ENCODE measurements at places on chromosomes 2 and 18.

DNA sequence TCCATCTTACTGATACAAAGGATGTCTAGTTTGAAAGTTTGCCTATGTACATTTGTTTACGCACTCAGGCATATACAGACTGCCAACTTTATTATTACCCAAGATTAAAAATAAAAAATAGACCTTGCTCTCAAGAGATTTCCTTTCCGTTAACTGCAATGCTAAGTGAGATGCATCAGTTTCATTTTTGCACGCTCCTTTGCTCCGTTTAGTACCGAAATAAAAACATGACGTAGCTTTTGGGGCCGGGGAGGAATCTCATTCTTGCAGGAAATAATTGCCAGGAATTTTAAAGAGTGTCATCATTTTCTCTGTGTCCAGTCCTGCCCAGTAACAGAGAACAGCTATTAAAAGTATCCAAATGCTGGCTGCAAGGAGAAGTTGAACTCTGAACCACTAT, 169.5 kb downstream of the SLC8A1 start:
- no peak for DNase-seq

DNA sequence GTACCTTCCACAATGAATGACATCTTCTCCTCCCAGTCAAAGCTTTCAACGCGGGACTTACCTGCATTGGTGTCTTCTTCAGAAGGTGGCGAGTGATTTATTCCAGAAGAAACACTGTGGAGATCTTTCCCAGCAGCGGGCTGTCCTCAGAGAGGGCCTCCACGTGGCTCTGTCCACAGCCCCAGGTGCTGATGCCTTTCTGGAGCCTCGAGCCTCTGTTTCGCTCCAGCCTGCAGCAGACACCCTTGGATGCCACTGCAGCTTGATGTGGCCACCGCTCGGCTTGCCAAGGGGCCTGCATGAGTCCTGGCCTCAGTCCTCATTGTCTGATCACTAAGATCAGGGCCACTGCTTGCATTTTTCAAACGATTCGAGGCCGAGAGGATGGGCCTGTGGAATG, 46.6 kb upstream of the GALR1 start:
- DNase-seq = no peak

GRCh38 chr2:202015471-202015870, 18.2 kb upstream of the FZD7 start:
- no peak for DNase-seq

DNA sequence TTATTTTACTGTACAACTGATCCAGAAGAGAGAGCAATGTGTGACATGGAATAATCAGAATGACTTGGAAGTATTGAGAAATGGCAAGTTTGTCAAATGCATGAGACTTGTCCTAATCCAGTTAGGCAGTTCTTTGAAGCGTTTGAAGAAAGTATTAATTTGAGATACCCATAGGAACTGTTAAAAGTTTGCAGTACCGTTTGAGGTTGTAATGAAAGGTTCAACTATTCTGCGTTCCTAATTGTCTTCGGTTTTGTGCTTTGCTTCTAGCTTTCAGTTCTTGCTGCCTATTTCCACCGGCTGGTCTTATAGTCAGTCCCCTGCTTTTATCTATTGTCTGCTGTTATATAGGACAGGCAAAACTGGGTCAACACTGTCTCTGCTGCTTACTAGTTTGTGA, 41.8 kb downstream of the COX7A2L start:
- no peak for DNase-seq

- DNase-seq = no peak
These were observed 45.4 kb upstream of the TMEM163 start for GRCh38 chr2:134764164-134764563.

GRCh38 chr18:39587586-39587985, 2022.0 kb upstream of the CELF4 start:
- no peak for DNase-seq

DNA sequence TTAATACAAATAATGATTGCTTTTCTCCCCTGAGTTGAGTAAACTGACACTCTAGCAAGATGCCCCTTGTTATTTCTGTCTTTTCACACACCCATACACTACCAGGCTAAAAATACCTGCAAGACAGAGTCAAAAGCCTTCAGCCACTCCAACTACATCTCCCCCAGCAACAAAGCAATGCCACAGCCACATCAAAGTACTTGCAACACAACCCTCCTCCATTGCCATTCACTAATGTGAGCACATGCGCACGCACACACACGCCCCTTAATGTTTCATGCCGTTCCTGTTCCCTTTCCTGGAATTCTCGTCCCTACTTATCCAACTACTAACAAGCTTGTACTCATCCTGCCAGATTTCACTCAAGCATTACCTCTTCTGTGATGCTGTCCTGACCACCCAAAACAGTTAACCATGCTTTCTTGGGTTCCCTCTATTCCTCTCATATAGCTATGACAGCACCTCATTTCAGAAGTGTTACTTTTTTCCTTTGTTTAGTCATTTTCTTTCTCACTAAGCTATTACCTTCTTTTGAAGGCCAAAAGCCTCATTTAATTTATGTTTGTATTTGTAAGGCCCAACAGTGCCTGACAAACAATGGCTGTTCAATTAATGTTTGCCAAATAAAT, 29.6 kb downstream of the SLC25A12 start:
- DNase-seq = no peak

DNA sequence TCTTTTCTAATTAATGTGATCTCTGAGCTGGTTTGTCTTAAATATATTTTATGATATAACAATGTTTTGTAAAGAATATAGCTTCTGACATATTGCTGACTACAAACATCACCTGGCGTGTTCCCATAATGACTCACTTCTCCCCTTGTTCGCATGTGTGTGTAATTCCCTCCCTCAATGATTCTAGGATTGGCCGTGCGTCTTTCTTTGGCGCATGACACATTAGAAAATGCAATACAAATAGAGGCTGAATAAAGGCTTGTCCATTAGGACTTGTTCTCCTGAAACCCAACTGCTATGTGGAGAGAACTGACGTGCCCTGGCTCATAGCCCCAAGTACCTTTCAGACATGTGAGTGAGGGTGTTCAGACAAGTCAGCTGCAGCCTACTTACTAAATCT, 159.7 kb upstream of the CDH20 start:
- DNase-seq = no peak

DNA sequence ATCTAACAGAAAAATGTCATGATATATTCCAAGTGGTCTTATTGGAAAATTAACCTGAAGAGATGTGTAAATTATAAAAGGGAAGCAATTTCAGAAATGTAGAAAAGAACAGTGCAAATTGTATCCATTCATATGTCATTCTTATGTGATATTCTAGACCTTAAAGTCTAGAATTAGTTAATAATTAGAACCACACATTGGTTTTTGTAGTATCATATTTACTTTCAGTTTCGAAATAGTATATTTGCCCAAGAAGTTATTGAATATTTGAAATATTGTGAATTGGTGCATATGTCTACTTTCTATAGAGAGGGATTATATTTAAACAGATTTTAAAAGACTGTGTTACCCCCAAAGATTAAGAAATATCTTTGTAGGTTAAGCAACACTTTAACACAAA, 1348.6 kb upstream of the ACVR2A start:
- DNase-seq = no peak

DNA sequence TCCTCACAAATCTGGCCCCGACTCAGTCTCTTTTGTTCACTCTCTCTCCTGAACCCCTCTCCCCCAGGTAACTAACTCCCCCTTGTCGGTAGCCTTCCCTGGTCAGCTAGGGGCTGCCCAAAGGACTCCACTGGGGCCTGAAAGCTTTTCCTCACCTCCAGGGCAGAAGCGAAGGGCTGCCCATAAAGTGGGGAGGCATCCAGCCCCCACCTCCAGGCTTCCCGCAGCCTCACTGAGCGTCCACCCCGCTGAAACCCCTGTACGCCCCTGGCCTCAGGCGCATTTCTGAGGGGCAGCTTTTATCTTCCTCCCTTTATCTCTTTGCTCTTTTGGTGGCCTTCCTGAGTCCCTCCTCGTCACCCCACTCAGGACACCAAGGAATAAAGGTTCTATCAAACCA, 249.3 kb downstream of the CYP26B1 start:
- no peak for DNase-seq

DNA sequence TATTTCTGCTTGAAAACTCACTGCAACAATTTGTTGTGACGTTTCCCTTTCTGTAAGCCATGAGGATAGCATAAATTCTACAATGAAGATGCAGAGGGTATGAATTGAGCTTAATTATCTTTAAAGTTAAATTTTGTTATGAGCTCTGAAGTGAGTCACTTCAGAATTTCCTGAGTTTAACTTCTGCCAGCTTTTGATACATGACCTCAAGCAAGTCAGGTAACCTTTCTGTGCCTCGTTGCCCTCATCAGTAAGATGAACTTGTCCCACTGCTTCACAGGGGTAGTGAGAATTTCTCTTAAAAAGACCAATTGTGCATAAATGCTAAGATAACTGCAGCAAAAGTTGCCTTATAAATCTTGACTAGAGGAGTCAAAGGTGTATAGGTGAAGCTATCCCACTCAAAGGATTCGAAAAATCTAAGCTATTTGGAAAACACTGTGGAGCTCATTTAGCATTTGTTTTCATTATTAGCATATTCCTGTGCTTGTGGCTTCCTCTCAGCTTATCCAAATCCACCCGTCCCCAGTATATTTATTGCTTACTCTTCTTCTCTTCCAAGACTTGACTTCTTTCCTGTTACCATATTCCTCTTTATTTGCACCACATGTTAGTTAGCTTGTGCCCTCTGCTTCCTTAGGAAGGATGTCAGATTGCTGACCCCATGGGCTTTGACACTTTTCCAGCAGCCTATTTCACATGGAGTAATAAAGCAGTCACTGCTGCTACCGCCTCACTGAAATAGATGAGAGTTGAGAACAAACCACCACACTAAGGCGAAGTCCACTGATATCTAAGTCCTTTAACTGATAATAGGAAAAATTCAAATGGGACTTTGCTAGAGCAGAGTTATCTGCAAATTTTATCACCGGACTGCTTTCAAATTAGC, 428.6 kb downstream of the ERBB4 start:
- DNase-seq = no peak

- DNase-seq = no peak
These were observed 2186.3 kb upstream of the CELF4 start for GRCh38 chr18:39751921-39752320.

- no peak for DNase-seq
These were observed 447.2 kb upstream of the SPHKAP start for GRCh38 chr2:228628682-228629081.

Data from stimulated activated CD4-positive, alpha-beta T cell treated with anti-CD3 and anti-CD28 coated beads, Interleukin-15, amount 100 ng/mL, for 1 hour (primary cell).